ENCODE measurements at places on chromosomes 7 and 10.
A peak's percentile ranks its signal among the peaks of the same experiment; 100 is the strongest.

- DNase-seq = no peak
Observed at GRCh38 chr10:24476913-24477701, 246.6 kb downstream of the ARHGAP21 start.

DNA sequence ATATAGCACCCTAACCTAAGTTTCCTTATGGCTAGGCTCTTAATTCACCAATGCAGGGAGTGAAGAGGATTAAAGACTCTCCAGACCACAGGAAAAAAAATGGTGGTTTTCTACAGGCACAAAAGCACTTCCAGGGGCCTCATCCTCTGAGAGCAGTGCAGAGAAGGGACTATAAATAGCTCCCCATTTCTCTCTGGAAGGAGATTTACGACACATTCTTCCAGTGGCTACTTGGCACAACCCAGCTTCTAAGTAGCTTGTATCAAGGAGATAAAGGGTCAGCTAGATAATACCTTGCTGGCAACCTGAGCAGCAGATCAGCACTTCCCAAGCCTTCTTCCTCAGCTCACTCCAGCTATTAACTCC lies 73.5 kb downstream of the CRPPA start:
- no peak for DNase-seq

DNA sequence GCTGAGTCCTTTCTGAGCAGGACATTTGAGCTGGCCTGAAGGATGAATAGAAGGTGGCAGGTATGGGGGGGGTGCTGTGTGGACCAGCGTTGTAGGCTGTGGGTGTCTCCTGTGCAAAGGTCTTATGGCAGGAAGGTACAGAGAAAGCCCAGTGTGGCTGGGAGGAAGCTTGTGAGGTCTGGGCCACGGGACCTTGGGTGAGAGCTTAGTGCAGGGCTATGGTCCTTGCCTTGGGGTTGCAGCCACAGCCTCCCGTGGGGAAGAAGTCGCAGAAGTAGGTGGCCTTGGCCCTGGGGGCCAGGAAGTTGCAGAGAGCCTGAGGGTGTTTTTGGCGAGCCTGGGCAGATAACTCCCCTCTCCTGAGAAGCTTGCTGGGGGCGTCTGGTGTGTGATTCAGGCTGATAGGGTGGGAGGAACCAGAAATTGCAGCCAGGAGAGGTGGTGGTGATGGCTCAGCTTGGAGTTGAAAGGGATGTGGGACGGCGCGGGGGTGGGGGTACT lies 172.0 kb upstream of the TNRC18 start:
- DNase-seq = peak; percentile 72

DNA sequence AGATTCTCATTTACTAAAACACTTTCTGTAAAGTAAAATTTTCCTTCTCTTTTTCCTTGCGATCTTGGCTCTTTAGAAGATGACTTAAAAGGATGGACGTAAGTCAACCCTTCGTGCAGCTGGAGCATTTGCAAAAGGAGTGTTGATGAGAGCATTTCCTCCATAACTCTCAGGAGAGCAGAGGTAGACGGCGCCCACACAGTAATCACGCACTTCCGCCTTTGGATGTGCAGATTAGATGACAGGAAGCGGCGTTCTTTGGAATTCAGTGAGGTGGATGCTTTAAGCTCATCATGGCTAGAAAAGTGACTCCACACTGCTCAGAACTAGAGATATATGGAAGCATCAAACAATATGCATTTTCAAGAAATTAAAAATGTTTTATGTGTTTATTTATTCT lies 43.0 kb upstream of the NPS start:
- no peak for DNase-seq

DNA sequence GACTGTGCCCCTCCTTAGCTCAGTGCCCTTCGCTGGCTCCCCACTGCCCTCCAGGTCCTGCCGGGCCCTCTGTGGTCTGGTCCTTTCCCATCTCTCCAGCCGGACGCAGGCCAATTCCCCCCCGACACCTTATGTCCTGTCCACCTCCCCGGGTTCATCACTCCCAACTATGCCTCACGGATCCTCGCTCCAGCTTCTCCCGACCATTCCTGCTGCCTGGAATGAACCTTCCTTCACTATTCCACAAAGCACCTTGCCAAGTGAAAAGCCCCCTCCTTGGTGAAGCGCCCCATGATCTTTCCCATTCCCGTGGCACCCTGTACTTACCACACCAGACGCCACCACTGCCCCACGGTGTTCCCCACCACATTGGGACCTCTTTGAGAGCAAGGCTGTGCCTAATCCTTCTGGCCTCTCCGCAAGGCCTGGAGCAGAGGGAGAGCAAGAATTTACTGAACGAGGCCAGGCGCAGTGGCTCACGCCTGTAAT lies 47.2 kb downstream of the TMEM270 start:
- no peak for DNase-seq

- no peak for DNase-seq
Observed at GRCh38 chr10:32263300-32263699, 83.7 kb downstream of the EPC1 start.

GRCh38 chr10:103872137-103872931 lies 17.0 kb upstream of the SH3PXD2A start:
- DNase-seq = no peak

DNA sequence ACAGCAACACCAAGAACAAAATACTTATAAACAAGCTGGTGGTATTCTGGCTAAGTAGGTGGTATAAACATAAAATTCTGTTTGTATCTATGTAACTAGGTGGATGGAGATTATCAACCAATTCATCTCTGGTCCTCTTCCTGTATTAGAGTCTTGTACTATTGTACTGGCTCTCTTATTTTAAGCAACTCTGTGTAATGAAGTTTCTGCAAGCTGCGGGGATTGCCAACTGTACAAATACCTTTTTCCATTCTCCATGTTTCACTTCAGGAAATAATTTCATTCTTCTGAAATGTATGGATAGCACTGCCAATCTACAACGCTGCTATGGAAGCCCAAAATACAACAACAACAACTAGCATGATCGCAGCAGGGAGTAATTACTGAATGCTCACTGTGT lies 44.8 kb downstream of the JAZF1 start:
- DNase-seq = no peak

DNA sequence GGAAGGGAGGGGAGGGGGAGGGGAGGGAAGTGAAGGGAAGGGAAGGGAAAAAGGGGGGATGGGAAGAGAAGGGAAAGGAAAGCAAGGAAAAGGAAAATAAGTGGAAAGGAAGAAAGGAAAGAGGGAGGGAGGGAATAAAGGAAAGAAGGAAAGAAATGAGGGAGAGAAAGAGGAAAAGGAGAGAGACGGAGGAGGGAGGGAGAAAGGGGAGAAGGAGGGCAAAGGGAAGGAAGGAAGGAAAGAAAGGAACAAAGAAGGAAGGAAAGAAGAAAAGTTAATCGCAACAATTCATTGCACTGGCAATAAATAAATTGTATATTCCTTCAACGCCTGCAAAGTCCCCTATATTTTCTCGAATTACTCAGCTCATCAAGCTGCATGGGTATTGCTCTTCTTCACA lies 2.6 kb upstream of the VWC2 start:
- DNase-seq = no peak

- DNase-seq = no peak
Observed at GRCh38 chr10:43863859-43864591, 215.3 kb upstream of the ZNF32 start.

DNA sequence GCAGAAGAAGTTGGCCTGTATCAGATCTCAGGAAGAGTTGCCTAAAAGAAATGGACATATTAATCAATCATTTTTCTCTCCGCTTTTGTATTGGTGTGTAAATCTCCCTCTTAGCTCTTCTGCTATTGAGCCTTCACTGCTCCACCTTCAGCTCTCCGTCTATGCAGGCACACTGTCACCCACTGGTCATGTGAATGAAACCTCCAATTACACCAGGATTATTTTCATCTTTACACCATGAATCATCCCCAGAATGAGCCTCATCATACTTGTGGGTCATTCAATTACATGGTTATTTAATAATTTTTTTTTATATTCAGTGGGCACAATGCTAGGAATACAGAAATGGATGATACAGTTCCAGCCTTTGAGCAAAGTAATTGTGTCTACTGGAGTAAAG lies 92.6 kb downstream of the LRRC4 start:
- no peak for DNase-seq

DNA sequence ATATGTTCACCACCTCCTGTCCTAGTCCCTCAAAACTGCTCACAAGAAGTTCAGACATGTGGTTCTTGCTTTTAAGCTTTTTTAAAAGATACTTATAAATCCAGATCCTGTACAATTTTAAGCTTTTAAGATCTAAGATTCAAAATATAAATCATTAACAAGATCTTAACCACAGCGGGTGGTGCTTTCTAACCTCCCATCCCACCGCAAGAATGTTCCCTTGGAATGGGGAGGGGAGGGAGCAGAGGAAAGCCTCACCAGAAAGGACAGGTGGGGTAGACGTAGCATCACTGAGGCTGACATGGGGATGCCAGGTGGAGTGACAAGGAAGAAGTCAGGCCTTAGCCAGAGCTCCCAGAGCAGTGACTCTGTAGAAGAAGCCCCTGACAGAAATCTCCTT lies 133.5 kb downstream of the C1GALT1 start:
- no peak for DNase-seq

- DNase-seq = no peak
Observed at GRCh38 chr7:12174931-12175330, 36.2 kb upstream of the TMEM106B start.

- DNase-seq = no peak
Observed at GRCh38 chr10:78700816-78701520, 367.8 kb upstream of the ZMIZ1 start.

DNA sequence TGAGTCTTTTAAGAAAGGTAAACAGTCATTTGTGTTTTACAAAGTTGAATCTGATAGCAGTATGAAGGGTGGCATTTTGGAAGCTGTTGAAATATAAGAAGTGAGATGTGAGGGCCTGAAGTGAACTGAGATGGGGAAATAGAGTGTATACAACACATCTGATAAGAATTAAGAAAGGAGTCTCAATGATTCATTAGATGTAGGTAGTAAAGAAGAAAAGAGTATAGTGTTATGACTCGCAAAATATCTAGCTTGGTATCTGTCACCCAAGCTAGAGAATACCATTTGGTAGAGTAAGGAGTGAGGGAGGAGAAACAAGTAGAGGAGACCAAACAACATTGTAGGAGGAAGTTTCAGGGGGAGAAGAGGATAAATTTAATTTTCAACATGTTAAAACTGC lies 5.3 kb downstream of the PTPN12 start:
- no peak for DNase-seq

GRCh38 chr10:93917821-93918220 lies 24.0 kb downstream of the SLC35G1 start:
- no peak for DNase-seq

GRCh38 chr10:49053053-49053997 lies 62.0 kb downstream of the VSTM4 start:
- no peak for DNase-seq

- no peak for DNase-seq
Observed at GRCh38 chr10:78589687-78590086, 479.1 kb upstream of the ZMIZ1 start.

- no peak for DNase-seq
Observed at GRCh38 chr10:9868499-9868898, 1149.2 kb upstream of the CELF2 start.

GRCh38 chr7:24717247-24717622 lies 40.0 kb downstream of the GSDME start:
- DNase-seq = no peak

GRCh38 chr7:108079648-108080591 lies 50.2 kb downstream of the LAMB4 start:
- no peak for DNase-seq

DNA sequence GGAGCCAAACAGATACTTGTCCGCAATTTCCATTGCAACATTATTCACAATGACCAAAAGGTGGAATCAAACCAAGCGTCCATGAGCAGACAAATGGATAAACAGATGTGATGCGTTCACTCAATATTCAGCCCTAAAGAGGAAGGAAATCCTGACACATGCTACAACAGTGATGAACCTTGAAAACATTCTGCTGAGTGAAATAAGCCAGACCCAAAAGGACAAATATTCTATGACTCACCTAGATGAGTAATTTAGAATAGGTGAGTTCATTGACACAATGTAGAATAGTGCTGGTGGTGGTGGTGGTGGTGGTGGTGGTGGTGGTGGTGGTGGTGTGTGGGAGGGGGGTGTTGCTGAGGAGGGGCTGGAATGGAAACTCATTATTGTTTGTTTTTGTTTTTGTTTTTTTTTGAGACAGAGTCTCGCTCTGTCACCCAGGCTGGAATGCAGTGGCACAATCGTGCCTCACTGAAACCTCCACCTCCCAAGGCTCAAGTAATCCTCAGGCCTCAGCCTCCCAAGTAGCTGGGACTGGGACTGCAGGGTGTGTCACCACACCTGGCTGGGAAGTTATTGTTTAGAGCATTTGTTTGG lies 28.6 kb downstream of the SMKR1 start:
- no peak for DNase-seq

DNA sequence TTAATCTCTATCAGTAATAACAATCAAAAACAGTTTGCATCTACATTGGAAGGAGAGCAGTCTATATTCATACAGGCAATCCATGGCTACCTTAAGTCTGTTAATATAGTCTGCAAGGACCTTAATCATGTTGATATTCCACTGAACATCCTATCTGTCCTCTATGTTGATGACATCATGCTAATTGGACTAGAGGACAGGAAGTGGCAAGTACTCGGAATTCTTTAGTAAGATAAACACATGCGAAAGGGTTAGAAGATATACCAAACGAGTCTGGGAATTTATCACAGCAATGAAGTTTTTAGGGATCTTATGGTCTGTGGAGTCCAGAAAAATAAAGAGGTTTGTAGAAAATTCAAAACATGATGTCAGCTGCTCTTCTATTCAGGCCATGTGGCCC lies 11.3 kb upstream of the SAMD9L start:
- no peak for DNase-seq

- no peak for DNase-seq
Observed at GRCh38 chr10:71388583-71389310, 8.0 kb upstream of the CDH23 start.

DNA sequence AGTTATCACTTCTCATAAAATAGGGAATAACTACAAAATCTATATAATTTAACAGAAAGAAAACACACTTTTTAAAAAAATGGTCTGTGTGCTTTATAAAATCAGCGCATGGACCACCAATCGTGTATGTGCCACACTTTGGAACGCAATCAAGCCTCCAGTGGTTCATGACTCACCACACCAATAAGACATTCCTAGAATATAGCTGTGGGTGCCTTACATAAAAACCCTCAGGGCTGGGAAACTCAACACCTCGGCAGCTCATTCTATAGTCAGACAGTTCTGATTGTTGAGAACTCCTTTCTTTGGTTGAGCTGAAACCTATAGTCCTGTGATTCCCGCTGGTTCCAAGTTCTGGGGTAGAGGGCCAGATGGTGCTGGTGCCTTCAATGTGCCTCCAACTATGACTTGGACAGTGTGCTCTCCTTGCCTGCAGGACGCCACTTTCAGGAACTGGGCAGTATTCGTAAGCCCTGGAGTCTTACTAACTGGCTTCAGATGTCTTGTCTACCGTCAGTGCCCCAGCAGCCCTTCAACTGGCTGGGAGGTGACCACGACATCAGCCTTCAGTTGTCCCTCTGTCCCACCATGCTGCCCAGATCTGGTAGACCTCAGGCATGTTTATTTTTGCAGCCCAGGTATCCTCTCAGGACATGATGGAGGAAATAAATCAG lies 135.7 kb upstream of the GDF10 start:
- DNase-seq = no peak

Data from Kasumi-1 (cell line).